Urinary bladder (tissue), 4 donors: ENCODE measurements at places on chromosomes 7 and 10. TPM values are rescaled to one million over a fixed set of nuclear protein-coding genes. Genes with fewer than 3 reads are reported as not detected.
A peak's percentile ranks its signal among the peaks of the same experiment; 100 is the strongest.

GRCh38 chr7:115087437-115087836 is 165.5 kb downstream of the MDFIC start:
- peak; percentile 36 for DNase-seq

DNA sequence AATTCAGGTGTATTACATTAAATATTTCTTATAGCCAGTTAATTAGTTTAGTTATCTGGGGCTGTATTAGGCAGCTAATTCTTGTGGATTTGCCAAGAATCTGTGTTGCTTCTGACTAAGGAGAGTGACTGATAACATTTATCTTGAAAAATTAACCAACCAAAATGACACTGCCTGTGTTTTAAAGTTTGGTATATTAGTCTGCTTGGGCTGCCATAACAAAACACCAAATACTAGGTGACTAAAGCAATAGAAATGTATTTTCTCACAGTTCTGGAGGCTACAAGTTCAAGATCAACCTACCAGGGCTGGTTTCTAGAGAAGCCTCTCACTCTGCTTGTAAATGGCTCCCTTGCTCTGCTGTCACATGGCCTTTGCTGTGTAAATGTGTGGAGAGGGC is 12.9 kb downstream of the EXOC4 start:
- no peak for DNase-seq

GRCh38 chr7:99460651-99461050 is 5.3 kb downstream of the ATP5MF start:
- DNase-seq, result no peak

DNA sequence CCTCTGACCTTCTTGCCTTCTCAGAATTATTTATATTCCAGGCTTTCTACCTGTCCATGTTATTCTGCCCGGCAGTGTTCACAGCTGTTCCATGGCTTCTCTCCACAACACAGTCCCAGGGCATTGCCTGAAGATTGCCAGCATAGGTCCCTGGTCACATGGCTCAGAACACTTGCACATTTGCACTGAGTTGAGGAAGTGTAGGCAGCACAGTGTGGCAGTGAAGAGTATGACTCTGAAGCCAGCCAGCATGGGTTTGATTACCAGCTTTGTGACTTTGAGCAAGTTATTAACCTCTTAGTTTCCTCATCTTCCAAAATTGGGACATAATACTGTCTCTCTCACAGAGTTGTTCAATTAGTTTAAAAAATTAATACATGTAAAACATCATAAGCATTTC is 73.2 kb upstream of the NEUROD6 start:
- no peak for DNase-seq

- no peak for DNase-seq
Measured at GRCh38 chr10:26540601-26541000, 102.5 kb downstream of the APBB1IP start.

DNA sequence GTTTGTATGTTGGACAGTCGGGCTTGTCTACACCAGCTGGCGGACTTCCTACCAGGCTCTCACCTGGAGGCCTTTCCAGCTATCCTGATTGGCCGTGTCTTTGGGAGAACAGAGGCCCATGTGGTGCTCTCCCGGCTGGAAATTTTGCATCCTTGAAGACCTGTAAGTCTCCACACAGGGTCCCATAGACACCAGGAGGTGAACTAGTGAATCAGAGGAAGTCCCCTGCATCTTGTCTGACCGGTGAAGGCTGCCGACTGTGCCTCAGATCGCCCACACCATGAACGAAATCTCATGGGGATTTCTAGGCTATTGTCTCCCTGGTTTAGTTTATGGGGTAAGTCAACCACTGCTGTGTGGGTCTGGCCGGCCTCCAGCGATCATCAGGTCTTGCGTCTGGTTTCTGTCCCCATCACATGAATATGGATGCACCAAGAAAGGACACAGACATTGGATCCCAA is 108.4 kb upstream of the LYZL2 start:
- no peak for DNase-seq

DNA sequence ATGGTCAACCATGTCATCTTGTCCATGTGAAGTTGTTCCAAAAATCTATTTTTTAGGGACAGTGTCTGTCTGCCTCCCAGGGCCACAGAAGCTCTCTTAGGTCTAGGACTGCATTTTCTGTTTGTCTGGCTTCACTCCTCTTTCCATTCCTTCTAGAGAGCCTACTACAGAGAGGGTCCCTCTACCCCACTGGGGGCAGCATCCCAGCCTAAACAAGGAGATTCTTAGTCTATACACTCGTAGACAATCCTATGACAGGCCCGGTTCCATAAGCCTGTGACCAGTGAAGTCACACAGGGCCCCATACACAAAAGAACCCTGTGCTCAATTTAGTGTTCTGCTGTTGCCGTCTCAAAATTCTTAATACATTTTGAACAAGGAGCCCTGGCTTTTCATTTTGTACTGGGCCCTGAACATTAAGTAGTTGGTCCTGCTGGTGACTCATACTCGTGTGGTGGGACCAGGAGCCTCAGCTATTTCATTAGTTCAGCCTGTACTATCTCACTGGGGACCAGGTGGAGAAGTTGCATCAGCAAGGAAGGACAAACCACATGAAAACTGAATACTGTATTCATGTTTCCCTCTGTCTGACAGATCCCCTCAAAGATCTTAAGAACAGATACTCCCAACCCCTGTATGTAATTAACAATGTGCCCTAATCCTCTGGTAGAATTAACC is 23.5 kb upstream of the FAM180A start:
- no peak for DNase-seq

DNA sequence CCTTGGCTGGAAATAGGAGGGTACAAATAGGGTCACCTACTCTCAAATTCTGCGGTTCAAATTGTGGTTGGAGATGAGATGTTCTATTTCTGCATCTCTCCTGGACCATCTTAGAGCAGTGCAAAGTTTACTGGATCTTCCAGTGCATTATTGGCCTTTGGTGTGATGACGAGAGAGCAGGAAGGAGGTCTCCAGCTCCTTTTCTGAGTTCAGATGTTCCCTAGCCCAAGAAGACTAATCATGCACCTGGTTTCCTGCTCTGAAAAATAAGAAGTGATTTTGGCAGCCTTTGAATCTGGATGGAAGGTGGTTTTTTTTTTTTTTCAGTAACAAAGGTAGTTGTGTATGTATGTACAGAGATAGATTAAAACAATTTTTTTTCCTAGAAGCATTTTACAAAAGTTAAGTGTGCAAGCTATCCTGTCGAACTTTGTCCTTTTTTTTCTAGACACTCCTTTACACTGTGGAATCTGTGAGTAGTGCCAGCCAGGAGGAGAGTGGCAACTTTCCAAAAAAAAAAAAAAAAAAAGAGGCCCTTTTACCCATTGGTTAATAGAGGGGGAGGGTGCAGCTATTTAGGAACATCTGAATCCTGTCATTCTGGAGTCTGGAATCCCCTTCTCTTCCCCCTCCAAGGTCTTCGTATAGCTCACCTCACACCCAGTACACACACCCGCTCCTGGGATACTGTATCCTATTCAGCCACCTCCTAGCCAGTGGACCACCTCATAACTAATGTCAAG is 26.3 kb downstream of the PAPSS2 start:
- no peak for DNase-seq

- no peak for DNase-seq
Measured at GRCh38 chr7:39125846-39126245, 148.1 kb downstream of the POU6F2 start.

- DNase-seq, result no peak
Measured at GRCh38 chr10:131109726-131110125, 201.8 kb downstream of the TCERG1L start.

Gene ADCY1
- 1.2 TPM for polyA plus RNA-seq

Gene HOXA4
- 6.0 TPM for polyA plus RNA-seq

Gene NME8
- polyA plus RNA-seq, result not detected

Gene FLNC
- 336 TPM for polyA plus RNA-seq

Gene NUTM2A
- 1.9 TPM for polyA plus RNA-seq
